Amygdala (tissue), 56 donors: ENCODE measurements at places on chromosomes 13 and 19.

DNA sequence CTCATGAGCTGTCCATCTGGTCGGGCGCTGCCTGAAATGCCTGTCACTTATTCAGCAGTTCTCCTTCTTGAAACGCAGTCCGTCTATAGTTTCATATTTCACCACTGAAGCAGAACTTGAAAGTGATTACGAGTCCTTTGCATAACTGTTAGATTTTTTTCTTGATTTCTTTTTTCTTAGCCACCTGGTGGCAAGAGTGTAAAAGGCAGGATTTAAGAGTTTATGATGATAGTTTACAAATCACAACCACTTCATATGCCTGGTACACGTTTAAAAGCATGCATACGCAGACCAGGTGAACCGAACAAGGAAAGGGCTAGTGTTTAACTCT is 45.8 kb downstream of the GGACT start:
- no peak for DNase-seq

DNA sequence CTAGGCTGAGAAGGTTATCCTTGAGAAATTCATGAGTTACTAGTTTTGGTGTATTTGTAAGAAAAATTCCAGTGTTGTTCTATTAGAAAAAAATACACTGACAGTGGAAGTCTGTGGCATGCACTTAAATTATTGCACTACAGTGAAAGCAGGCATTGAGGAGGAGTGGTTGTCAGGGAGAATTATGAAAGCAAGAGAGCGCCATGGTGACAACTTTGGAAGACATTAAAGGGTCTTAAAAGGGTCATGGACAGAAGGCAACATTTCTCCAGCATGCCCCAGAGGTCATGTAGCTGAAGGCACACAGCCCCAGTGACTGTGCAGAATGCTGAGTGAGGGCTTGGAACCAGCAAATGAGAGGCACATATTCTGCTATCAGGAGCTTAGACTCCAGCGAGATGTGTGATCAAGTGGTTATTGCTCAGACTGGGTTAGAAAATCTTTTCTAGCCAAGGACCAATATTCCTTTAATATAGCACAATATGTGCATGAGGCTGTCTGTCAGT is 292.7 kb downstream of the OLFM4 start:
- DNase-seq = no peak

DNA sequence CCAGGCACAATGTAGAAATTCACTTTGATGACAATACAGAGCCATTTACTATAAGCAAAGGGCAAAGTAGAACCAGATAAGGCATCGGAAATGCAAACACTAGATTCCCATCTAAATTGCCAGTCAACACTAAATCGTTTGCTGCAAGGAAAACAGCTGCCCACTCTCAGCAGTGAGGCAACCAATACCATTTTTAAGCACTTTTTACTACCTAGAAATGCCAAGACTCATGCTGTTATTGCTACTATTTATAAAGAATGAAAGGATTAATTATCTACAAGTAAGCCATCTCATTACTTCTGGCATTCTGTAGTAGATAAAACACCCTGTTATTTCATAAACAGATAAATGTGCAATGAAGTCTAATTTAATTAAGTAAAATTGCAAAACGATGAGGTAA is 422.0 kb downstream of the FGF14 start:
- no peak for DNase-seq

DNA sequence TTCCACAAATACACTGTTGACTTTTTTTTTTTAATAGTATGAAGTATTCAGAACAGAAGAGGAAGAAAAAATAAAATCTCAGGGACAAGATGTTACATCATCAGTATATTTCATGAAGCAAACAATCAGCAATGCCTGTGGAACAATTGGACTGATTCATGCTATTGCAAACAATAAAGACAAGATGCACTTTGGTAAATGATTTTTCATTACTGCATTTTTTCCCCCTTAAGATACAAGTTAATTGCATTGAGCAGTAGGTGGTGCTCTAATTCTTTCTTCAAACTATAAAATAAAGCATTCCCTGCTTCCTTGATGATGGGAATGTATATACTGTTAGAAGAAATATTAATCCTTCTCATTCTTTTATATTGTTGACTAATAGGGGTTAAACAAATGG is 17.1 kb downstream of the UCHL3 start:
- DNase-seq = no peak

- no peak for DNase-seq
These were observed 153.8 kb upstream of the UBL3 start for GRCh38 chr13:30004204-30004603.

GRCh38 chr13:94308832-94309231 is 170.7 kb downstream of the DCT start:
- DNase-seq = no peak

DNA sequence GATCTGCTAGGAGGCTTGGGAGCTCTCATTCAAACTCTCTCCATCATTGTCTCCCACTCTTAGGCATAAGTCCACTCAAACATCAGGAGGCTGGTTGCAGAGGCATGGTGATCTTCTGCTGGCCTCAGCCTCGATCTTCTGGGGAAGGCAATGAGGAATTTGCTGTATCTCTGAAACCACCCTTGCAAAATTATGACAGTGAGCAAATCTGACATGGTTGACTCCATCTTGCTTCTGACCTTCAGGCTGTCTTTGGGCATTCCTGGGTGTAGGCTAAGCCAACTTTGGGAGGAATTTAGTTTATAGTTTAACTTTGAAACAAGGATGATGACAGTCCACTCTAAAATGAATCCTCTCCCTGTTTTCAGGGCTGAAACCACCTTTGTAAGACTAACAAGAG is 84.1 kb upstream of the ABCC4 start:
- no peak for DNase-seq

- no peak for DNase-seq
These were observed 61.2 kb upstream of the MIR17HG start for GRCh38 chr13:91286317-91286716.

GRCh38 chr13:71149498-71150363 is 717.3 kb downstream of the DACH1 start:
- no peak for DNase-seq

DNA sequence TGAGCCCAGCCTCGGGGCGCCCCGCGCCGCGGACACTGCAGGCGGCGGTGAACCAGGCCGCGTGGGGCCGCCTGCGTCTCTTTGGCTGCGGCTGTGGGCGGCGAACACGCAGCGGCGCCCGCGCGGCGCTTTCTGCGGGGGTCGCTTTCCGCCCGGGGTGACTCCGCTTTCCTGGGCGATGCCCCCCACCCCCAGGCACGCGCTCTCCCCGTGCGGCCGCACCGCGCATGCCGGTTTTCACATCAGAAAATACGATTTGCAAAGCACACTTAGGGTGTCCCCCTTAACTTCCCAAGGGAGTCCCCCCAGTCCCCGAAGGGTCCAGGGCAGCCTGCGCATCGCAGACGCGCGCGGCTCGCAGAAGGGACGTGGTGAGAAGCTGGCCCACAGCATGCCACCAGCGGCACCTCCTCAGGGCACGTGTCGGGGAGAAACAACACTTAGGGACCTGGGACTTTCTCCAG is 5.3 kb downstream of the F7 start:
- no peak for DNase-seq

DNA sequence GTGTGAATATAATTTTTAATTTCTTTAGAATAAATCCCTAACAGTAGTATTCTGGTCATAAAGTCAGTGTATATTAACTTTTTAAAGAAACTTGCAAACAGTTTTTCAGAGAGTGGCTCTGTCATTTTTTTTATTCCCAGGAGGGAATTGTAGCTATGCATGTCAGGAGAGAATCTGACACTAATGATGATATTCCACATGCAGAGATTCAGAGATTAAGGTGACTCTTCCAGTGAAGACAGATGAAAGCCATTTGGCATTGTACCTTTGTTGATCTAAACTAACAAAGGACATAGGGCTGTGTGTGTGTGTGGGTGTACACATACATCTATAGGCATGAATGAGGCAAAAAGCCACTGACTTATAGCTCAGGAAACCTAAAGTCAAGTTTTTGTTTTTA is 99.9 kb downstream of the TNFSF13B start:
- no peak for DNase-seq

- no peak for DNase-seq
These were observed 12.2 kb upstream of the RABAC1 start for GRCh38 chr19:41971363-41971762.

DNA sequence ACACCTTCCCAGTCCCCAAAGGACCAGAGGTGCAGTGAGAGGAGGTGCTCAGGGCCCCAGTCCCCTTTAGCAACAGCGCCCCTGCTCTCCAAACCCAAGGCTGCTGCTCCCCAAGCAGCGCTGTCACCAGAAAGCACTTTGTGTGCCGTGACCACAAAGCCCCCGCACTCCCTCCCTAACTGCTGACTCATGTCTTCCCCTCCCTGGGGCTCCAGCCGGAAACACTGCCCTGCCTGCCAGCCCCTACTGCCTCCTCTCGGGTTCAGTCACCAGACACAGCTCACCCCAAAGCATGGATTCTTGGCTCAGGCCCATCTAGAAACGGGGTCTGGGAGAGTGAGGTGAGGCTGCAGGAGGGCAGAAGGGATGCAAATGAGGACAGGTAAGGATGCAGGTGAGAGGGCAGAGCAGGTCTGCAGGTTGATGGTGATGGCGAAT is 4.9 kb upstream of the TNFSF14 start:
- no peak for DNase-seq
